Activated effector memory CD4-positive, alpha-beta T cell treated with Interleukin-2 at 50 U/mL for 16 hours (primary cell): ENCODE measurements at places on chromosomes 2 and 18.

- no peak for DNase-seq
These were observed 49.0 kb upstream of the RAB6C start for GRCh38 chr2:129930451-129930850.

- no peak for DNase-seq
These were observed 185.8 kb downstream of the VAPA start for GRCh38 chr18:10099539-10100140.

GRCh38 chr2:66901344-66901743 is 466.4 kb downstream of the MEIS1 start:
- DNase-seq: no peak

- no peak for DNase-seq
These were observed 21.7 kb upstream of the BAZ2B start for GRCh38 chr2:159637988-159638501.

DNA sequence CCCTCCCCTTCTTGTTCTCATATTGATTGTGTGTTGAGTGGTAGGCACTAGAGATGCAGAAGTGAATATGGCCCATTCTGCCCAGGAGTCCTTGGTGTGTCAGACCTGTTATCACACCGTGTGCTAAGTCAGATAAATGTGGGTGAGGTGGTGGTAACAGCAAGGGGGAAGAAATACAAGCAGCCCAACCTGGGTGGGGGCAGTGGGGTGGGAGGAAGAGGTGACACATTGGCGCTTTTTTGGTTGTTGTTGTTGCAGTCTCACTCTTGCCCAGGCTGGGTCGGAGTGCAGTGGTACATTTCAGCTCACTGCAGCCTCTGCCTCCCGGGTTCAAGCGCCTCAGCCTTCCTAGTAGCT is 12.8 kb downstream of the B3GNT2 start:
- DNase-seq: no peak

DNA sequence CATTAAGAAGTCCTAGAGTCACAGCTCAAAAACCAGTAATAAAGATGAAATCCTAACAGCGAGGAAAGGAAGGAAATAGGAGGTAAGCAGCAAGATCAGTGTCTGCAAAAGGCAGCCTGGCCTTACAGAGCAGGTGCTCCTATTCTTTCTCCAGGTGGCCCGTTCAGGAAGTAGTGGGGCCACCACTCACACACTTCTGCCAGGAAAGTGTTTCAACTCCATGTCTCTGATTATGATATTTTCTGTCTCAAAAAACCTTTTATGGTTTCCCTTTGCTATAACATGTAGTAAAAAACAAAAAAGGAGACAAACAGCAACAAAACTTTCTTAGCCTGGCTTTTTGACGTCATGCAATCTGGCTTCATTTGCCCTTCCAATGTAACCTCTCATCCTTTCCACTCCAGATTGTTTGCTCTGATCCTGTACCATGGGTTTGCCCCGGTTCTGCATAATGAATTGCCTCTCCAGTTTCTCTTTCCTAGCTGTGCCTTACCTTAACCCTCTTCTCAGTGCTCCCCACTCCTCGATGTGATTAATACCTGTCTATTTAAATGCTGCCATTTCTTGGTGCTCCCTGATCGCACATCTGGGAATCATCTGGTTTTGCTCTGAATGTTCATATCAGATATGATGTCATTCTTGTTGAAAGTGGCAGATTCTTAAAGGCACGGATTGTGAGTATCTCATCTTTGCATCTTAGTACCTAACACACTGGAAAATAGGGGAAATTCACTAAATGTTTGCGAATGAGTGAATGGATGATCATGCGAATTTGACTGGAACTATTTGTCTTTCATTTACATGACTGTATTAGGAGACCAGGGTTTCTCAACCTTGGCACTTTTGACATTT is 50.6 kb upstream of the PTPRM start:
- DNase-seq: no peak

DNA sequence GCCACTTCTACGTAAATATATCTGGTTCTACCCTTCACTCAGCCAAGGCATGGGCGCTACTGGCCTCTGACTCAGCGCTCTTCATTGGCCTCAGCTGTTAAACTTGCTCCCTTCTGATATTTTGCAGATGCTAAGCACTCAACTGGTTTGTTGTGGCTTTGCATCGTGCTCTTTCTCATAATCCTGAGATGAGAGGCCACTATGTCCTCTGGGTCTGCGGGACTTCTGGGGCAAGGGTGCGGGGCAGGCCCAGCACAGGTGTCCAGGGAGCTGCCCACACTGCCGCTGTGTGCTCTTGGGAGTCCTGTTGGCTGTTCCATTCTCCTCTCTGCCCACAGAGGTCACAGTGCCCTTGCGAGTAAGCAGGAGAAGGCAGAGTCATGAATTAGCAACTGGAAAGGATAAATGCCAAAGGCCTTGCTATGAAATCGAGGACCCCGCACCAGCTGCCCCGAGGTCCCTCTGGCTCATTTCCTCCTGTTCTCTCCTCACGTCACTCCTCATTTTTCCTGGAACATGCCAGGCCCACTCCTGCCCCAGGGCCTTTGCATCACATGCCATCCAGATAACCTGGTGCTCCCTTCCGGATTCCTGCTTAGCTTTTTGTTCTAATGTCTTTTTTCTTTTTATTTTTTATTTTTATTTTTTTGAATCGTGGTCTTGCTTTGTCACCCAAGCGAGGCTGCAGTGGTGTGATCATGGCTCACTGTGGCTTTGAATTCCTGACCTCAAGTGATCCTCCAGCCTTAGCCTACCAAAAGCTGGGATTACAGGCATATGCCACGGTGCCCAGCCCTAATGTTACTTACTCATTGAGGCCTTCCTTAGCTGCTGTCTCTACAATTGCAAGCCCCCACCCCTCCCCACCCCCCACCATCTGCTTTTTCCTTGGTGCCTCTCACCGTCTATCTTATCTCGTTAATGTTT is 34.9 kb upstream of the MAT2A start:
- DNase-seq: no peak

DNA sequence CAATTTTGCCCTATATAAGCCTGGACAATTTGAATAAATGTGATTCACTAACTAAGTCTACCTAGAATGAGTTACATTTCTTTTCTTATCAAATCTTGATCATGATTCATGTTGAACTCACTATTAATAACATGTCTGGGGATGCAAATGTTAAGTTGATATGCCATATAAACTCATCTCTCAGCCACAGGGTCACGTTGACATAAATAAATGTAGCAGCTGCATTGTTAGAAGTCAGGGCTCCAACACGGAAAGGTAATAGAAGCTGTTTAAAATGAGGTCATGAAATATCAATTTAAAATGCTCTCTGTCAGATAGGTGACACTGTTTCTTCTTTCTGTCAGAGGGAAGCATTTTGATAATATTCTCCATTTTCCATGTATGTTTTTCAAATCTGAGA is 521.9 kb downstream of the CCDC85A start:
- no peak for DNase-seq

- no peak for DNase-seq
These were observed 23.7 kb downstream of the KIAA2012 start for GRCh38 chr2:202096736-202097135.

DNA sequence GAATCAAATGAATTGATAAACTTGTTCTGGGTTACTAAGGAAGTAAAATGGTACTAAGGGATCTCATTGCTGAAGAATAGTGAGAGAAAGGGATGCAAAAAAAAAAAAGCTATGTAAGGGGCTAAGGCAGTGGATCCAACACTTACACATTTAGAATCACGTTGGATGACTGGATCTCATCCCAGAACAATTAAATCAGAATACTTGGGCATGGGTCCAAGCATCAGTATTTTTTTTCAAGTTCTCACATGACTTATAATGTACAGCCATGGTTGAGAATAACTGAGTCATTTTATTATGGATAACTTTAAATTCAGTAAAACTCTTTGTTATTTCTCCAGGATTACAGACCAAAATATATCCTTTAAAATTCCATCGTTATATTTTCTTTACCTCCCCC is 8.5 kb downstream of the DSC1 start:
- DNase-seq: no peak

DNA sequence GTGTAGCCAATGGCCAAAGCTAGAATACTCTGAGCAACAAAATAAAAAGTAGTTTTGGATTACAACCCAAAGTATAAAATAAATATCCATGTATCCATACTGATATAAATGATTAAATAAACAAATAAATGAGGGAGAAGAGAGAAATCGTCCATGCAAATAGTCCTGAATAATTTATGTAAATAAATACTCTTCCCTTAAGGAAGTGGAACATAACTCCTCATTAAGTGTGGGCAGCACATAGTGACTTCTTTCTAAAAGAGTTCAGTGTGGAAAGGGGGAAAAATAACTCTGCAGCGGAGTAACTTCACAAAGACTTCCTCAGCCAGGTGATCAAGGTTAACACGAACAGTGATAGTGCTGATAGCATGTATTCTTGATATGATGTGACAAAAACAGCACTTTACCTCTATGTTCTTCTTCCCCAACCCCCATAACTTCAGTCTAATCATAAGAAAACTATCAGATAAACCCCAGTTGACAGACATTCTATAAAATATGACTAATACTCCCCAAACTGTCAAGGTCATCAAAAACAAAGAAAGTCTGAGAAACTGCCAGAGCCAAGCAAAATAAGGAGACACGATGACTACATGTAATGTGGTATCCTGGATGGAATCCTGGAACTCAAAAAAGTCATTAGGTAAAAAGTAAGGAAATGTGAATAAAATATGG is 30.7 kb downstream of the METTL8 start:
- no peak for DNase-seq

DNA sequence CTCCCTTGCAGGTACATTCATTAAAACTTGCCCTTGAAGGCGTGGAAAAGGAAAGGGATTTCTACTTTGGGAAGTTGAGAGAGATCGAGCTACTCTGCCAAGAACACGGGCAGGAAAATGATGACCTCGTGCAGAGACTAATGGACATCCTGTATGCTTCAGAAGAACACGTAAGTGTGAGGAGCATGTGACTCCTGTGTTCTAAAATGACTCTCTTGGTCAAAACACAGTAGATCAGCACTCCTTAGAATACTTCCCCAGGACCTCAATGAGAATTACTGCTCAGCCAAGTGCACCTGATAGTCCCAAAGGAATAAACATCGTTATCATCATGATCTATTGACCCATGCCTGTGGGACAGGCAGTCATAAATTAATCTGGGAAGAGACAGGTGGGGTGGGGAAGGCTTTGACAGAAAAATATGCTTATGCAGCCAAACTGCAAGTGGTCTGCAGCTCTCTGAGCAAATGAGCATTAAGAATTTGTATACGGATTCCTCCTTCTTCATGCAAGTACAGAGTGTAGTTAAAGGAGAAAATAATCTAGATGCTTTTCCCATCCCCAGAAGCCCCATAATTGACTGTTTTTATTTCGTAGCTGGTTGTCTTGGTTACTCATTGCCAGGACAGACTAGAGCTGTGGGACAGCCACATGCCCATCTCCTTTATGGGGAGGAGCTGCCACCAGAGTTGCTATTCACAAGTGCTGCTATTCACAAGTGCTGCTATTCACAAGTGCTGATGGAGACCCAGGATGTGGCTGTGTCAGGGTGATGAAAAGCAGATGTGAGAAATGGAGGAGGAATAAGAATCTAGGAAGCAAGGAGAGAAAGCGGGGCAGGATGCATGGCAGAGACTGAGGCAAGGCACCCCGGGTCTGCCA is 91.0 kb downstream of the MAPRE2 start:
- DNase-seq: no peak

- no peak for DNase-seq
These were observed 30.2 kb upstream of the FAHD2A start for GRCh38 chr2:95372216-95372829.

DNA sequence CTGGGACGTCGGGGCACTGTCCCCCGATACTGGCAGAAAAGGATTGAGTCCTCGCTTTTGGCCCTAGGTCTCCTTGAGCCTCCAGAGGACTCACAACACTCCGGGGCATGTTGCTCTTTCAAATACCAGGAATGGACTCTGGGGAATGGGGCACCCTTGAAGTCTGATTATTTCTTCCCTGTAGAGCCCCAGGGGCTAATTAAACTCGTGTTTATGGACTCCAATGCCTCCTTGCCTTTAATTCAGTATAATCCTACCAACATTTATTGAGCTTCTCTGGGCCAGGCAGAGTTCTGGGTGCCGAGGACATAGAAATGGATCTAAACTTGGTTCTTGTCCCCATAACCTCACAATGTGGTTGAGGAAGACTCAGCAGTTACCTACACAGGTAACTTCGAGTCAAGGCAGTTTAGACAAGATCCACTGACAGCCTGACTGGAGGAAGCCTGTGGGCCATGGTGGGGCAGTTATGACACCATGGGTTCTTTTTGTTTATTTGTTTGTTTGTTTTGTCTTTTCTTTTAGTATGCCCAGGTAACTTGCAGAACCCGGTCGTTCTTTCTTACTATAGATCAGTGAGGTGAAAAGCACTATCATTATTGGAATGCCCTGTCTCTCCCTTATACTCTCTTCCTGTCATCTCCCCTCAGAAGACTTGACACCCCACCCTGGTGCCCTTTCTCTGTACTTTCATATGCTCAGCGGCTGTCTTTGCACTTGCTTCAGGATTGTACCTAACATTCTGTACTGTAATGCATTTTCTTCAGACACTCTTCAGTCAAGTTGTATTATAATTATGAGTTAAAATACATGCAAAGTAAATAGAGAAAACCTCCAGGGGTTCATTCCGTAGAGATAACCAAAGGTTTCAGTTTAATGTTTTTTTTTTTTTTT is 3.2 kb downstream of the CFLAR start:
- peak; percentile 13 for DNase-seq

DNA sequence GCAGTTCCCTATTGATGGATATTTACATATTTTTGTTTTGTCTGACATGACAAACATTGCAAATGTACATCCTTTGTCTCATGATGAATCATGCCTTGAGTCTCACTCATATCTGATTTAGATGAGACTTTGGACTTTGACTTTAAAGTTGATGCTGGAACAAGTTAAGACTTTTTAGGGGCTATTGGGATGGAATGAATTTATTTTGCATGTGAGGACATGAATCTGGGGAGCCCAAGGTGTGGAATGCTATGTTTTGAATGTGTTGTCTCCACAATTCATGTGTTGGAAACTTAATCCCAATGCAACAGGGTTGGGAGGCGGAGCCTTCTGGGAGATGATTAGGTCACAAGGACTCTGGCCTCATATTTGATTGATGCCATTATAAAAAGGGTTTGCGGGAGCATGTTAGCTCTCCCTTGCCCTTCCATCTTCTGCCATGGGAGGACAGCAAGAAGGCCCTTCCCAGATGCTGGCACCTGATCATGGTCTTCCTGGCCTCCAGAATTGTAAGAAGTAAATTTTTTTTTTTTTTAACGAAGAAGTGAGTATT is 29.1 kb upstream of the INO80D start:
- no peak for DNase-seq

DNA sequence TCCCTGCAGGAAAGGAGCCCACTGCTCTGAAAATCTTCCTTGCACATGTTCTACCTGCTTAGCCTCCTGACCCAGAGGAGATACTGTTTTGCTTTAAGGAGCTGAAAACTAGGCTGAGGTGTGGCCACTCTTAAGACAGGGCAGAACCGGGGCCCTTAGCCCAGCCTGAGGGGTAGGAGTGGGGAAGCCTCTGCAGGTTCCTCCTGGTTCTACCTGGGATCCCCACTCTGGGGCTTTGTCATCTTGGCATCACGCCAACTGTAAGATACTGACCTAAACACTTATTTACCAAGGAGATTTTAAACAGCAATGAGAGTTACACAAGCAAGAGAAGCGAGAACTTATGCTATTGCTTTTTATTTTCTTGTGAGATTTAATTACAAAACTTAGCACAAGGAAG is 86.9 kb downstream of the KCTD1 start:
- no peak for DNase-seq
